CD4-positive, CD25-positive, alpha-beta regulatory T cell (primary cell): ENCODE measurements at places on chromosomes 2 and 18.

DNA sequence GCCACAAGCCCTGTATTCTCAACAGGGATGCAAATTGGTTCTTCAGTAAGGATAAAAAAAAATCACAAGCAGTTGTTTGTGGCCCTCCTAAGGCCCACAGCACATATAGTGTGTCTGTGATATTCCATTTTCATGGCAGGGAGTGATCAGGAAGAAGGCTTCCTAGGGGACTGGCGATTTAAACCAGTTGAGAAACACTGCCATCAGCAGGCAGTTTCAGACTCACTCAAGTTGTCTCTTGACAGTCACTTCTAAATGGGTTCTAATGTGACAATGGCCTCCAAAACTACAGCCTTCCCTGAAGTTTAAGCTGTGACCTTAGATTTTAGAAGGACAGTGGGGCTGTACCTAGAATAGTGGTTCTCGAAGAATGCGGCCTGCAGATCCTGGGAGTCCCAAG is 6.0 kb downstream of the CIAO1 start:
- no peak for DNase-seq

GRCh38 chr2:7694076-7694985 is 777.1 kb downstream of the RNF144A start:
- peak; percentile 7 for DNase-seq

- no peak for DNase-seq
Observed at GRCh38 chr2:136085453-136086209, 32.3 kb downstream of the CXCR4 start.

GRCh38 chr2:925309-925708 is 25.3 kb upstream of the SNTG2 start:
- DNase-seq, result no peak

GRCh38 chr2:113214141-113214540 is 40.4 kb downstream of the PSD4 start:
- no peak for DNase-seq

DNA sequence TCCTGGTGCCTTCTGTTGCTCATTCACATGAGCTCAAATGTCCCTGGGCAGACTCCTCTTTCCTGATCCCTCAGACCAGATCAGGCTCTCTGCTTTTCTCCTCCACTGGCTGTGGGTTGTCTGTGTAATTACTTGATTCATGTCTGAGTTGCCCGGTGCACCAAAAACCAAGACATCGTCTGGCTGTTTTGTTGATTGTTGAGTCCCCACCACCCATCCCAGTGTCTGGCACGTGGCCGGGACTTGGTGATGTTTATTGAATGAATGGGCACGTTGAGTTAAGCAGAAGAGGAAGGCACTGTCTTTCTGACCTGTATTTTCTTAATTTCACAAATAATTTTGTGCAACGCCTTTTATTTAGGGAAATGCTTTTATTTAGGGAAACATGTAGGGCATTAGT is 499.1 kb upstream of the HS6ST1 start:
- DNase-seq, result no peak

DNA sequence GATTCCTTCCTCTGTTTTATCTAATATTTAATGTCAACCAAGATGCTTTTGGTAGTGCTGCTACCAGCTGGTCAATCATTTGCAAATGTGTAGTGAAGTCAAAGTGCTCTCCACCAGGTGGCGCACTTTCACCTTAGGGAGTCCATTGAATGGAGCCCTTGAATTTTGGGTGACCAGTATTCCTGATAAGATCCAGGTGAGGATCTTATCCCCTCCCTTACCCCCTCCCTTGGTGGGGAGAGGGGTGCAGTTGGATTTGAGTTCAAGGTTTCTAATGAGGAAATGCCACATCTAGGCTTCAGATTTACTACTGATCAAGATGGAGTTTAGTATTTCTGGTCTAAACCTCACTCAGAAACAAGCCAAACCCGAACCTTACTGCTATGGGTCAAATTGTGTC is 12.0 kb upstream of the E2F6 start:
- peak; percentile 71 for DNase-seq

DNA sequence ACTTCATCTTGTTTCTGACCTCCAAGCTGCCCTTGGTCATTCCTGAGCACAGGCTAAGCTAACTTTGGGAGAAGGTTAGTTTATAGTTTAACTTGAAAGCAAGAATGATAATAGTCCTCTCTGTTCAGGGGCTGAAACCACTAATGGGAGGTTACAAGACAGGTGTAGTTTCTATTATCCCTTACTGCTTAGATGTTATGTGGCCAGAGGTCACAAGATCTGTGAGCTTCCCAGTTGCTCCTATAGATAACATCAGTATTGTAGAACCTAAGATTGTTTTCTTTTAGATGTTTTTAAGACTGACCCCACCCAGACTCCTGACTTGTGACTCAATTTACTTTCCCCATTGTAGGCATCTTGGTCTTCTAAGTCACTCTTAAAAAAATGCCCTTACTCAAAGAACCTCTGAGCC is 94.8 kb upstream of the LPIN2 start:
- DNase-seq, result no peak

- DNase-seq, result no peak
Observed at GRCh38 chr2:50922506-50922905, 109.4 kb downstream of the NRXN1 start.

GRCh38 chr2:42186366-42186765 is 17.2 kb downstream of the EML4 start:
- no peak for DNase-seq

DNA sequence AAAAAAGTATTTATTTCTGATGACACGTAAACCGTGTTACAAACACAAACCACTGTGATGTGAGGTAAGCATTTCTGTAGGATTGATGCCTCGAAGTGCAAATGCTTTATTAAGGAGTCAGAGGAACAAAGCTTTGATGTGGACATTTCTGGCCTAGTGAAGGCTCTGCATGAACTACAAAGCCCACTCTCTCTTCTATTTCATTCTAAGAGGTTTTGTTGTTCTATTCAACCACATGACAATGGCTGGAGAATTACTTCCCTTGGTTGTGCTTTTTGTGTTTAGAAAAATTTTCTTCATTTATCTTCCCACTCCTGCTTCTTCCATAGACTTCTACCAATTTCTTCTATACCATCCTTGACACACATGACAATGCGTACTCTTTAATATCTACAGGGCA is 125.7 kb upstream of the CCDC195 start:
- DNase-seq, result no peak

- DNase-seq, result no peak
Observed at GRCh38 chr2:155830817-155831579, 501.5 kb downstream of the NR4A2 start.

GRCh38 chr18:36811955-36812354 is 16.8 kb downstream of the TPGS2 start:
- DNase-seq, result no peak

GRCh38 chr2:217366966-217367365 is 507.1 kb upstream of the TNP1 start:
- DNase-seq, result no peak

DNA sequence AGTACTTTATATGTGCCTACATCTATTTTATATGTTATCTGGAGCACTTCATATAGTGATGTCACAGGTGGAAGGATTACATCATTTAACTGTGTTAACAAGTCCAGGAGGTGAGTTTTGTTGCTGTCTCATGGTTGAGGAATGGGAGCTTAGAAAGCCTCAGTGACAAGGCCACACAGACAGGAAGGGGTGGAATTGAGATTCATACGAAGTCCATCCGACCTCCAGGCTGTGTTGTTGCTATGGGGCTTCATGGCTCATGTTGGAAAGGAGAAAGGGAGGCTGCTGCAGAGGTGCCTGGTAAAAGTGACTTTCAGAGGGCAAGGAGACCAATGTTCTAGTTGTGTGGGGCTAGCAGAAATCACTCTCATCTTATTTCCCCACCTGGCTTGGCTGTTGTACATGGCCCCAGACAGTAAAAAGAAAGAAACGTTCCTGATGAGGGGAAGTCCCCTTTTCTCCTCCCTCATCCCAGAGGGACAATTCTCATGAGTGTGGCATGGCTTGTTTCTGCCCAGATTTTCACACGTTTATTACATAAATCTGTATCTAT is 31.0 kb upstream of the GREB1 start:
- DNase-seq, result no peak

GRCh38 chr2:83172841-83173240 is 1286.2 kb downstream of the SUCLG1 start:
- no peak for DNase-seq

- DNase-seq, result peak; percentile 16
Observed at GRCh38 chr2:202669841-202670240, 35.1 kb downstream of the FAM117B start.

GRCh38 chr2:211760103-211760502 is 778.5 kb downstream of the ERBB4 start:
- no peak for DNase-seq

DNA sequence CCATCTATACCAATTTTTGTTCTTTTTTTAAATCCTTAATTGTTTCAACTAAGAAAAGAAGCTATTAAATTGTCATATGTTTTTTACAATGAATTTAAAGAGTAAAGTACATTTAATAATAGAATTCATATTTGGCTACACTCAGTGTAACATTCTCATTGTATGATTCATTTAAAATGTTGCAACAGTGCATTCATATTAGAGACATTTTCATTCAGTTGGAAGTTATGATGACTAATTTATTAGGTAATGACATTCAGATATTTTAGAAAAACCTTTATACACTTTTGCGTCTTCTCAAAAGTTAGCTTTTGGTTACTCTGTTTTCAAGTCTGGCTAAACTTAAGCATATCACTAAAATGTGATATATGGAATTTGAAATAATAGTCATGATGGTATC is 887.5 kb upstream of the NRXN1 start:
- DNase-seq, result no peak

DNA sequence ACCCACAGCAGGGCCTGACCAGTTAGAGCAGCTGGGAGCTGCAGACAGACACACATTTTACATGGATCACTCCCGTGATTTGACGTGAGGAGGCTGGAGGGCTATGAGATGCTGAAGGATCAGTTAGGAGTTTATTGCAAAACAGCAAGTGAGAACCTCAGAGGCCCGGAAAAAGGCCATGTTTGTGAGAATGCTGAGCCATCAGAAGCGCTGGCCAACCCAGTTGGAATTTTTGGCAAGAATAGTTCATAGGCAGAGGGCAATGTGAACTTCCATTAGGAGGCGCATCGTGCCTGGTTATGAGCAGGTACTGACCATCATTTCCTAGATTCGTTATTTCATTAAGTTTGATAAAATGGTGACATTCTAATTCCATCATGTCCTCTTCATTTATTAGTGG is 23.3 kb upstream of the LMAN1 start:
- no peak for DNase-seq

DNA sequence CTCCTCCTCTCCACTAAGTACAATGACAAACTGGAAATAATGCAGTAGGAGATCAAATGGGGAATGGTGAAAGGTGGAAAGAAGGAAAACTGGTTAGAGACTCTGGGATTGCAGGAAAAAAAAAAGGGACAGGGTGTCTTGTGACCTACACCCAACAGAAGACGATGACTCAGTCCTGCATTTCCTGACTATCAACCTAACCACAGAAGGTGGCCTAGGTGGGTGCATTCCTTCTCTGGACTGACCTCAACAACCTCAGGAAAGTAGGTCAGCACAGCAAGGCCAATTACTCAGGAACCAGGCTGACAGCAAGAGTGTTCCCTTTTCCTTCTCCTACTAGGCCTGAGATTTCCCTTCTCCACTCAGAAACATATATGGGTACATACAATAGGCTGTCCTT is 1386.4 kb upstream of the ZEB2 start:
- DNase-seq, result no peak

DNA sequence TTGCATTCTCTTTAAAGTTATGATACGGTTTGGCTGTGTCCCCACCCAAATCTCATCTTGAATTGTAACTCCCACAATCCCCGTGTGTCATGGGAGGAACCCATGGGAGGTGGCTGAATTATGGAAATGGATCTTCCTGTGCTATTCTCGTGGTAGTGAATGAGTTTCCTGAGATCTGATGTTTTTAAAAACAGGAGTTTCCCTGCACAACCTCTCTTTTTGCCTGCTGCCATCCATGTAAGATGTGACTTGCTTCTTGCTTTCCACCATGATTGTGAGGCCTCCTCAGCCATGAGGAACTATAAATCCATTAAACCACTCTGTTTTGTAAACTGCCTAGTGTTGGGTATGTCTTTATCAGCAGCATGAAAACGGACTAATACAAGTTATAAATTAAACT is 37.5 kb upstream of the SESTD1 start:
- DNase-seq, result no peak

GRCh38 chr18:57441071-57441794 is 6.1 kb downstream of the ONECUT2 start:
- no peak for DNase-seq

DNA sequence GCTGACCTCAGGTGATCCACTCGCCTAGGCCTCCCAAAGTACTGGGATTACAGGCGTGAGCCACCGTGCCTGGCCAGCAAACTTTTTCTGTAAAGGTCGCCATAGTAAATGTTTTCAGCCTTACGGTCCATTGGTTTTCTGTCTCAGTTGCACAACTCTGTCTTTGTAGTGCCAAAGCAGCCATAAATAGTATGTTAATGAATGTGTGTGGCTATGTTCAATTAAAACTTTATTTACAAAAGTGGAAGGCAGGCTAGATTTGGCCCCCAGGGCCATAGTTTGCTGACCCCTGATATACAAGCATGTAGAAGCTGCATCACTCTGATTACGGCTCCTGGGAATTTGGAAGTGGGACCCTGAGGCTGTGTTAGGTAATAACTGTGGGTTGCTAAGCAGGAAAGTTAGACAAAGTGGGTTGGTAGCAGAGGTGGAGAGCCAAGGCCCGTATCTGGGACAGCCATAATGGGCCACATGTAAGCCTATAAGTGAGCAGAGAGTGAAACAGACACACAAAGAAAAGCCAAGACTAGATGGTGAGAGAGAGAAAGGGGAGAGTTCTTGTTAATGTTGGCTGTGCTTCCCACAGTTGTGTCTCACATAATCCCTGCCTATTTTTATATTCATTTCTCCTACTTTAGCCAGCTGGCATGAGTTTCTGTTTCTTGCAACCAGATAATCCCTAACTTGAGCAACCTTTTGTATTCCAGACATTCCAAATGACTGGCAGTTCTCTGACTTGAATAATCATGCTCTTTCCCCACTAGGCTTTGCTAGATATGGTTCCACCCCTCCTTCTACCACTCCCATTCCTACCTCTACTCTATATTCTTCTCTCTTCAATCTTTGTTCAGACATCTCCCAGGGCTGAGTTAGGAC is 223.3 kb upstream of the STON1 start:
- no peak for DNase-seq

DNA sequence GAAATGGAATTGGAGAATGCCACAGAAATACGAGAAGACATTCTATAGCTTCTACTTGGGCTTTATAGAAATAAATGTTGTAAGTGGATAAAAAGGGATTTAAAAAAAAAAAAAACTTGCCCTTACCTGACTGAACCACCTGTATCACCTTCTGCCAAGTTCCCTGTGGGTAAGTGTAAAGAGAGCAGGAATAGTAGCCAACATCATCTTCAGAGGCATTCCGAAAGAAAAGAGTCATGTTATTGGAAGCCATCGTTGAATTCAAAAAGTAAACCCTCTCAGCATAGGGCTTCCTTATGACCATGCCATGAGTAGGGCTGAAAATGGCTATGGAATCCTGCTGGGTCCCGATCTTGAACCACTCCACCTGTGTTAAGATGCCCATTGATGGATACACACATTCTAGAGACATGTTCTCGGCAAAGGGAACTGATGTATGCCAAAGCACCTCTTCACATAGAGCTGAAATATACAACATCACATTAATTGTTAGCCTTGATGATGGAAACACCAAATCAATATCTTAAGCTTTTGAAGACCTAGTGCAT is 991 bp downstream of the CD226 start:
- no peak for DNase-seq
